K562 (cell line): ENCODE measurements at places on chromosomes 4 and X. TPM values are rescaled to one million over a fixed set of nuclear protein-coding genes. Genes with fewer than 3 reads are reported as not detected.

GRCh38 chr4:25028851-25029250, 1.9 kb downstream of the LGI2 start:
- no peak for DNase-seq
- H3K27me3 ChIP-seq: peaks cover 45% of the 10 kb centered on the region
- peaks cover 5% of the 10 kb centered on the region for H3K4me1 ChIP-seq
- no peaks in the 10 kb centered on the region for H3K36me3 ChIP-seq
- no peak overlapping the region for H3K4me3 ChIP-seq
- H3K27ac ChIP-seq: no peak overlapping the region

Gene AKAP17A
- 24.2 TPM in 2 replicates for total RNA-seq

DNA sequence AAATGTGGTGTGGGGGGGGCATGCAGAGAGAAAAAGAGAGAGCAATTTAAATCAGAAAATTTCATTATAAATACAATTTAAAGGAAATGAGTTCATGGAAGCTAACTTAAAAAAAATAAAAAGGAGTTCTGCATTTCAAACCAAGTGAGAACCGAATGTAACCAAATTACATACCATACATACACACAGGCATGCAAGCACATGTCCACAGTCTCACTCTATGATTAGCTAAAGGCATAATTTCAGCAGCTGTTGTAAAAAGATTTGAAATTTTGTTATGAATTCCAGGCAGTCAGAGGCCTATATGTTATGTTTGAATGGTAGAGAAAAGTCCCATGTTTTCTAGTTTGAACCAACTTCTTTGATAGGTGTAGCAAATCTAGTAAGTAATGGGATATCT, 611.6 kb upstream of the ADGRL3 start:
- no peaks in the 10 kb centered on the region for H3K4me1 ChIP-seq
- no peaks in the 10 kb centered on the region for H3K36me3 ChIP-seq
- no peak for DNase-seq
- no peak overlapping the region for H3K27ac ChIP-seq
- no peak overlapping the region for H3K4me3 ChIP-seq
- H3K27me3 ChIP-seq: no peaks in the 10 kb centered on the region

DNA sequence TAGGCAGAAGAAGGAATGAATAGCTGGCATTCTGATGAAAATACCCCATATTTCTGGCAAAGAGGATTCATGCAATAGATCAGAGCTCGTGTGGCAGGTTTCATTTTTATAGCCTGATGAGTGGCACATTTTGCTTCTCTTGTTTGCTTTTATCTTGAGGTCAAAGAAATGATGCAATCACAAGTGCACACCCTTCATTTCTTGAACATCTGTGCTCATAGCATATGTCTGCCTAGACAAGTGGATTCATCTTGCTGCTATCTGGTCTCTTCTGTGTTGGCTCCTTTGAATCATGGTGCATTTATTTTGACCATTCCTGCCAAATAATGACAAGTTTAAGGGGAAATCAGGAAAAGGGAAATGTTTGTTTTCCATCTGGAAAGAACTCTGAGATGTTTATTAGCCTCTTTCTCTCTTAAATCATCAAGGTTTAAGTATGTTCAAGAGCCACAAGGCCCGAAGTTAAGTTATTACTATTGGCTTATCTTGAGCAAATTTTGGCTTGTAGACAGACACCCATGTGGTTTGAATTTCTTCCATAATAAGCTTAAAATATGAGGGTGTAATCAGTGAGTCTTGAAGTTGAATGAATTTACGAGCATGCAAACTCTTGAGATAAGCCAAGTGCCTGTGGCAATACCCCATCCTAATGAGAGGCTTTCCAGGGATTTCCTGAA, 59.3 kb upstream of the HS3ST1 start:
- no peaks in the 10 kb centered on the region for H3K4me1 ChIP-seq
- DNase-seq: no peak
- H3K27ac ChIP-seq: no peak overlapping the region
- H3K36me3 ChIP-seq: no peaks in the 10 kb centered on the region

- H3K27me3 ChIP-seq: no peaks in the 10 kb centered on the region
- no peak for DNase-seq
- no peaks in the 10 kb centered on the region for H3K4me1 ChIP-seq
- H3K4me3 ChIP-seq: no peak overlapping the region
These were observed 188.7 kb upstream of the AADAT start for GRCh38 chr4:170278460-170278859.

GRCh38 chrX:48924270-48924669, 5.4 kb upstream of the PIM2 start:
- no peak overlapping the region for H3K4me3 ChIP-seq
- H3K27me3 ChIP-seq: no peaks in the 10 kb centered on the region
- H3K27ac ChIP-seq: no peak overlapping the region
- H3K36me3 ChIP-seq: peaks cover 63% of the 10 kb centered on the region
- H3K4me1 ChIP-seq: peaks cover 21% of the 10 kb centered on the region; the same call in 2 of the 3 replicates

DNA sequence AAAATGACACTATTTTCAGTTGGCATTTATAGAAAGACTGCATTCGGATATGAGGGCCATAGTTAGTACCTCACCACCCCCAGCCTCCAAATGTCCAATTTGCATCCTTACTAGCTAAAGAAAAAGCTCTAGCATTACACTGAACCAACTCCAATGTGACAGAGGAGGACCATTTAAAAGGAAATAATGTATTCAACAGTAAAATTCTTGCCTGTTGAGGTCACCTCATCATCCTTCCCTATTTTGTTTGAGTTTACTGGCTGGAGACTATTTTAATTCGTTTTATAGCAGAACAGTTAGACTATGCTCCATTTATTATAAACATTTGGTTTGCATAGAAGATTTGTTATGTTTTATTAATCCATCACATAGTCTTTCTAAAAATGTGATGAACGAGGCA, 88.2 kb upstream of the PPARGC1A start:
- no peaks in the 10 kb centered on the region for H3K27me3 ChIP-seq
- H3K4me1 ChIP-seq: no peaks in the 10 kb centered on the region
- DNase-seq: no peak
- H3K36me3 ChIP-seq: no peaks in the 10 kb centered on the region
- H3K4me3 ChIP-seq: no peak overlapping the region

DNA sequence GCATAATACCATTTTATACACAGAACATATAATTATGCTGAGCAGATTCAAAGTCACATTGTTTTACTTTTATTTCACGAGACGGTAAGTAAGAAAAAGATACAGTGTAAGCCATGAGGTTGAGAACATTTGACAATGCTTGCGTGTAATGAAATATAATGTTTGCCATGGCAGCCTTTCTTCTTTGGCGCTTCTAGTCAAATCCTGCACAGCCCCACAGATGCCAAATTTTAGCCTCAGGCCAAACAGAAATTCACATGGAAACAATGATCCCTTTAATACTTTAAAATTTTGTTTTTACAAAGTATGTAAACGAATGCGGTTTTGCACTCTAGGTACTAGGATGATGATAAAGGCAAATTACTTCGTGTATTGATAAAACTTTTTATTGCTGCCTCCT, 502.7 kb upstream of the SMIM31 start:
- no peak for DNase-seq
- no peak overlapping the region for H3K4me3 ChIP-seq
- H3K4me1 ChIP-seq: no peaks in the 10 kb centered on the region
- no peak overlapping the region for H3K27ac ChIP-seq
- no peaks in the 10 kb centered on the region for H3K36me3 ChIP-seq

- H3K4me3 ChIP-seq: no peak overlapping the region
- H3K27me3 ChIP-seq: no peaks in the 10 kb centered on the region
- no peak overlapping the region for H3K27ac ChIP-seq
These were observed 29.8 kb upstream of the H2AZ1 start for GRCh38 chr4:99979872-99980271.
